ENCODE measurements at places on chromosomes 12 and 14.
A peak's percentile ranks its signal among the peaks of the same experiment; 100 is the strongest.

DNA sequence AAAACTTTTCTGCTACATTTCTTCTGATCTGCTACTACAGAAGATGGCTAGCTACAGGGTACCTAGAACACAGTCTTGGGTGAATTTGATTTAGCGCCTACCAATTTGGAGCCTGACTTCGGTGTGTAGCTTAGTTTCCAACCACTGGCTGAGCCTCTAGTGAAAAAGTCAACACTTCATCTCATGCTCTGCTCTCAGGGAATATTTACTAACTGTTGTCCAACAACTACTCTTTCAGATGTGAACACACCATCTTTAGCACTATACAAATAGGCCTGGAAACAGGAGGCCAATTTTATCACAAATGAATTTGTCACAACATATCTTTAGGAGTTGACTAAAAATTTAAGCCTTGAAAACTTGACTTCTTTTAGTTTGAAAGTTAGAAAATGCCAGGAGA lies 167.9 kb downstream of the NELL2 start:
- DNase-seq, result no peak

DNA sequence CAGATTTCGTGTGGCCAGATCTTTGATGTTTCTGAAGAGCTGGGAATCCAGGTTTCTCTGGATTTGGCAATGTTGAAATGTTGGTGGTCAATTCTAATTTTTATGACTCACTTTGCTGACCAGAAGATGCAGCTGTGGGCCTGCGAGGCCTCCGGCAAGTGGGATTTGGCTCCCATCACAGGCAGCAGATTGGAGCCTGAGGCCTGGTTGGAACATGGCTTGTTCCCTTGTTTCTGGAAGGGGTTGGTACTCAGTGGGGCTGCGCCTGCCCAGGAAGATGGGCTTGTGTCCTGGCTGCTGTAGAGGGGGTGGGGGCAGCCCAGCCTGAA lies 23.1 kb downstream of the FBRSL1 start:
- no peak for DNase-seq

DNA sequence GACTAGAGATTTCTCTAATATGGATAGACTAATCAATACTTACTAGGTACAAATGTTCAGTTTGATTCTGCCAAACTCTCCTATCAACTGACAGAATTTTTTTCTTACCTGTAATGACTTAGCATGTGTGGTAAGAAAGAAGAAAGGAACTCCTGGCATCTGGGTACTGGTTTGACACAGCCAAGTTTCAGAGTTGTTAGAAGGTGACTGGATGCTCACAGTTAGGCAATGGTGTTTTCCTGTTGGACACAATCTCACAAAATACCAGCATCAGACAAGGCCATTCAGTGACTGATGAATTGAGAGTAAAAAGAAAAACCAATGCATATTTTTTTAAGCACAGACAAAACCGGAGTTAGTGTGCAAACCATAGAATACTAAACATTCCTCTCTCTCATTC lies 4.2 kb downstream of the MUCL1 start:
- no peak for DNase-seq

DNA sequence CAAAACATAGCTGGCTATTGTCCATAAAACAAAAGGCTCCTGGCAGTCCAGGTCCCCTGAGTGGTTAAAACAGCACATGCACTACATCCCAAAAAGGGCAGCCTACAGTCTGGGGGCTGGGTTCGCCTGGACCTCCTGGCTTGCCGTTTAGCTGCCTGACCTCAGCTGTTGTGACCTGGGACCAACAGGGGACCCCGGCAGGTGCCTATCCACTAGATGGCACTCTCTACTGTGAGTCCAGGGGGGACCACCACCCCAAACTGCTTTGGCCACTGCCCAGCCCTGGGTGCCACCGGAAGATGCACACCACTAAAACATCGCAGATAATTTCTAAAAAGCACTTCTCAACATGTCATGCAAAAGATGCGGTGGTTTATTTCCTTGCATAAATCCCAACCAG lies 2.9 kb upstream of the RTL1 start:
- DNase-seq, result no peak

- peak; percentile 22 for DNase-seq
These were observed 1.3 kb upstream of the ATP5MC2 start for GRCh38 chr12:53677016-53677799.

GRCh38 chr12:52956987-52957386 lies 8.1 kb downstream of the KRT18 start:
- no peak for DNase-seq

GRCh38 chr12:95648990-95649791 lies 97.9 kb upstream of the USP44 start:
- no peak for DNase-seq

DNA sequence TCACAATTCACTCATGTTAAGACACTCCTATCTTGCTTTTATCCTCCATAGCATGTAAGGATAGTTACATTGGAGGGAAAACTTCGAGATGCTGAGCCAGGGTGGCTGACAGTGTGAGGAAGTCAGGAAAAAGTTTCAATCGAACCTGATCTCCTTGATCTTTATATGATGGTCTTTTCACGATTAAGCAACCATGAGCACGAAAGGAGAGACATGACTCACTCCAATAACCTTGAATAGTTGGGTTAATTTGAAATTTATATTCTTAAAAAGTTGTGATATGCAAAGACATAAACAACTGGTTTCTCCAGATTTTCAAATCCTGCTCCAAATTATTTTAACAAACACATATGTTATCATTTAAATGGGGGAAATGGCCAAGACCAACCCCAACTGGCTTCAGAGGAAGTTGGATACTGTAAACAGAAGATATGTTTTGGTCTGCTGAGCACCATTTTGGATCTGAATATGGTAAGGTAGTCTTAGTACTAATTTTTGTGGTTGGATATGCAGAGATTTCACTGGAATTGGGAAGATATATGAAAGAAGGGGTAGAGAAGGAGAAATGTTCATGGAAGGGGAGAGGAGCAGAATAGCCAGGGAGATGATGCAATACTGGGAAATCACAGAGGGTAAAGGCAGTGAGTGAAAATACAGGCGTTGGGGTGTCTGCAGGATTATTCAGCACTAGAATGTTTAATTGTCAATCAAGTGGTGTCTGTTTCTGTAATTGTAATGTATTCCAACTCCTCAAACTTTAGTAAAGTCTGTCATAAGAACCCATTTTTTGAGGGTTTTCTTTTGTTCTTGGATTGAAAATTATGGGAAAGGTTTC lies 185.2 kb upstream of the SLC38A2 start:
- DNase-seq, result no peak

DNA sequence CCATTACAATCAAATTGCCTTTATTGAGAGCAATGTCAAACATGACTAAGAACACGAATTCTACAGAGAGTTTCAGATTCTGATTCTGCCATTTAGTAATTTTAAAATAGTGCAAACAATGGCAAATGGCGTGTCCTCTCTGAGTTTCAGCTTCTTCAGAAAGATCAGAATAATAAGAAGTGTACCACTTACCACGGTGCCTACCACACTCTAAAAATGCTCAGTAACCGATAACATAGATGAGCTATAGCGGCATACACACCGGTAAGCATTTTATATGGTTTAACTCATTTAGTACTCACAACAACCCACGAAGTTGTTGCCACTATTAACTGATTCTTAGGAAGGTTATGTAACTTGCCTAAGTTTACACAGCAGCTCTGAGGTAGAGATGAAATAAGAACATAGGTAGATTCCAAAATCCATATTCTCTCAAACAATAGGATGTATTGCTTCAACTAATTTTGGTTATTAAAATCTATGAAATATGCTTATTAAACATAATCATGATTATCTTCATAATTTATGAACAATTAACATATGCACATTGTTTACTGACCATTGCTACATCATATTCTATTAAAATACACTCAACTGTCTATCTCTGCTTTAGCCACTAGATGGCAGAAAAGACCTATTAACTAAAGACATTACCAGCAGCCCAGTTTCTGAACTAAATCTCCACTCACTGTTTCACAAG lies 38.3 kb downstream of the SLC6A15 start:
- DNase-seq, result no peak

DNA sequence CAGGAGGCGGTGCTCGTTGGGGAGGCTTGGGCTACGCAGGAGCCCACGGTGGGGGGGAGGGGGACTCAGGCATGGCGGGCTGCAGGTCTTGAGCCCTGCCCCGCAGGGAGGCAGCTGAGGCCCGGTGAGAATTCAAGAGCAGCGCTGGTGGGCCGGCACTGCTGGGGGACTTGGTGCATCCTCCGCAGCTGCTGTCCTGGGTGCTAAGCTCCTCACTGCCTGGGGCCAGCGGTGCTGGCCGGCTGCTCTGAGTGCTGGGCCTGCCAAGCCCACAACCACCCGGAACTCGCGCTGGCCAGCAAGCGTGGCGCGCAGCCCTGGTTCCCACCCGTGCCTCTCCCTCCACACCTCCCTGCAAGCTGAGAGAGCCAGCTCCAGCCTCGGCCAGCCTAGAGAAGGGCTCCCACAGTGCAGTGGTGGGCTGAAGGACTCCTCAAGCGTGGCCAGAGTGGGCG lies 3.2 kb downstream of the METTL25 start:
- no peak for DNase-seq

DNA sequence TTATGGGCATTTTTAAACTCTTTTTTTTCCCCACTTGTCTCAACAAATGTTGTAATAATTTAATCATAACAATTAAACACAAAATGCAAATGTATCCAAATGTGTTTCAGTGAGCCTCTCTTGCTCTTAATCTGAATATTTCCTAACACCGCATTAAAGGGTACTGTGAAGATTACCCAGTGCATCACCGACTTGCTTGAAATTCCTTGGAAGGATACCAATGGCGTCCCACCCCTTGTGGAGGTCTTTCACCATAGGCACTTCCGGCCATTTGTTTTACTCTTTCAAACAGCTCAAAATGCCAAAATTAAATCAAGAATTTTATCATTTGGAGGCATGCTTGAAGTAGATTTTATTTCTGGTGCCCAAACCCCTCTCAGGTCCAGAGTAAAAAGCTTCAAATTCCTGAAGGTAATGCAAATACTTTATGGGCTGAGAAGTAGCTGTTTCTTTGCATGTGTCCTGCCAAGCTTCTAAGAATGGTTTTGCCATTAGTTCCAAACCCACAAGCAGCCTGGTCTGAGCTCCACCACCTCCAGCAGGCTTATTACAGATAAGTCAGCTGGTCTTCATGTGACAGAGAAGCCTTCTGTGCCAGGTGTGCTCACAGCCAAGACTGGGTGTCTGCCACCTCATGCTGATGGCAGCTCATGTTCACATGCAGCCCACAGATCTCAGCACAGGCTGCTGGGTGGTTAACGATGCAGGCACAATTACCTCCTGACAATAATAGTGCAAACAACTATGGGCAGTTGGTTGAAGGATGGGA lies 16.4 kb upstream of the NUDT4 start:
- DNase-seq, result no peak

DNA sequence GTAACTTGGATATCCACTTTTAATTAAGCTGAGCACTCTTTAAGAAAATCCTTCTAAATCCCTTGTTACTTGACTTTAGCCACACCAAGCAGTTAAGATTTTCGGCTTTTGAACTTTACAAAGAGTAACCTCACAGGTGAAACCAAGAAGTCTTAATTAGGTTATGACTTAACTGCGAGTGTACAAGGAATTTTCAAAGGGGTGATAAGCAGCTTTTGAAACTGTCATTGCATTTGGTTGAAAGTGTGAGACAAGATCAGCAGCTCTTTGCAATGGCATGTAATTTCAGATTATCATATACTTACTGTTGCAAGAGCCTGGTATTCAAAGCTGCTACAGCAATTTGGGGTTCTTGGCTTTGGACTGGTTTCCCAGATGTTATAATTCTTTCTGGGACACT lies 137.5 kb downstream of the TMEM117 start:
- no peak for DNase-seq

DNA sequence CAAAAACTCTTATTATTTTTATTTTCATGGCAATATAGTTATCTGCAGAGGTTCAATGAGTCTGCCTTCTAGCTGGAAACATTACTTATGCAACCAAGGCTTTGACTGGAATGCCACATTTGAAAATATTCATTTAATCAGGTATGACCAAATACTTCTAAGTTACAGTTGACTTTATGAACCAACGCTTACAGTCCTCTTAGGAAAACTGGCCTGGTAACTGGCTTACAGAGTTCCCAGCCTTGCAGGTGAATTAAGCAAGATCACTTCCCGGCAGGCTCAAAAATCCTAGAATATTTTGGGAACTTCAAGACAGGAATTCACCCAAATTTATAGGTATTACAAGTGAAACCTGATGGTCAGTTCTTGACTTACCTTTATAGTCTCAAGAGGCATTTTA lies 12.3 kb downstream of the LRP6 start:
- no peak for DNase-seq

DNA sequence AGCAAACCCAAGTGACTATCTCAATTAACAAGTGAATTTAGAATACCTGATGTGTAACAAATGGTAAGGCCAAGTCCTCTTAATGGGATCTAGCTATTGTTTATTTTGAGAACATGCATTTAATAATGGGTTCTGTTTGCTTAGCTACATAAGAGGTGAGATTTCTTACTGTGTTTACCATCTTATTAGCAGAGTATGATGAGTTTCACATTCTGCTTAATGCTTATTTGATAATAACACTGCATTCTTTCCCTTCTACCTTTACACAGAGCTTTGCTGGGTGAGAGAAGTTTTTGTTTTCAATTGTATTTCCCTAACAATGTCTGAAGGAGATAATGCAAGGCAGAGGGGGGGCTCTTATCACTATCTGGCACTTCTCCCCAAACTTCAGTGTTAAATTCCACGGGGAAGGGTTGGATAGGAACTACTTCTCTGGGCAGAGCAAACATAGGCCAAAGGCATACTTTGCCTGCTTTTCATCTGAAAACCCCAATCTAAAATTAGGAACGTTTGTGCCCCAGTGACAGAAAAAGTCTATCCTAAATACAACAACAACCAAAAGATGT lies 129.0 kb upstream of the ATXN7L3B start:
- DNase-seq, result no peak

DNA sequence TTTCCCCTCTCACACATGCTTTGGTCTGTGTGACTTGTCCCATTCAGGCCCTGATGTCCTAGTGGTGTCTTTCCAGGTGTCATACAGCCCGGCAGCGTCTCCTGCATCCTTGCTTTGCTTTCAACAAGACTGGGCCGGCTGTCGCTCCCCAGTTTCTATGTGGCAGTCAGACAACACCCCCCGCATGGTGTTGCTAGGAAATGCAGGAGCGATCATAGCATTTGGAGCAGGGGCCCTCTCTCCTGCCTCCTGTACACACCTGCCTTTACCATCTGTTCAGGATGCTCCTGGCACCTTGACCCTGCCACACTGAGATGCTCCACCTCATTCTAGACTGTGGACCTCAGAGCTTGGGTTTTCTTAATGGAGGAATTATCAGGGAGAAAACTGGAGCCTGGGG lies 29.5 kb downstream of the CACNA1C start:
- DNase-seq, result no peak

DNA sequence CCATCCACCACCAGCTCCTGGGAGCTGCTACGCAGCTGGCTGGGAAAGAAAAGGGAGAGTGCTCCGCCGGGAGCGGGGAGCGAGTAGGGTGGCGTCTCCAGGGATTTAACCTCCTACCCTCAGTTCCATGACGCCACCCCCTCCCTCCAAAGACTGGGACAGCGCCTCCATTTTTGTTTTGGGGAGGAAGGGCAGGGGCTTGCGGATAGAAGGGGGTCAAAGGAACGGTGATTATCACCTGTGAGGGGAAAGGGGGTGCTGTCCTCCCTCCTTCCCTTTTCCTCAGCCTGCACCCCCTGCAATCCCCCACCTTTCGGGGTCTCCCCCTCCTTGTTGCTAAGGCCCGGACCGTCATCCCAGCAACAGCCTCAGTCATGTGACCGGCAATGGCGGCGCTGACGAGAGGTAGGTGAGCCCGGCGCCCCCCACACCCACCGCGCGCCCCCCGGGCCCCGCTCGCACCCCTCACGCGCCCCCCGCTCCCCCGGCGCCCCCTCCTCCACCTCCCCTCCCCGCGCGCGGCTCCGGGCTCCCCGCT lies at the start of gene DTX3:
DTX3 (plus strand) TSS at position 371 of the 538 bp plus-strand sequence. CDS start 1,694 bp downstream, outside the sequence.
- no peak for DNase-seq

- no peak for DNase-seq
These were observed 24.1 kb downstream of the FGD6 start for GRCh38 chr12:95193139-95193538.
